Kasumi-1 (cell line): ENCODE measurements at places on chromosomes 6 and 20.

DNA sequence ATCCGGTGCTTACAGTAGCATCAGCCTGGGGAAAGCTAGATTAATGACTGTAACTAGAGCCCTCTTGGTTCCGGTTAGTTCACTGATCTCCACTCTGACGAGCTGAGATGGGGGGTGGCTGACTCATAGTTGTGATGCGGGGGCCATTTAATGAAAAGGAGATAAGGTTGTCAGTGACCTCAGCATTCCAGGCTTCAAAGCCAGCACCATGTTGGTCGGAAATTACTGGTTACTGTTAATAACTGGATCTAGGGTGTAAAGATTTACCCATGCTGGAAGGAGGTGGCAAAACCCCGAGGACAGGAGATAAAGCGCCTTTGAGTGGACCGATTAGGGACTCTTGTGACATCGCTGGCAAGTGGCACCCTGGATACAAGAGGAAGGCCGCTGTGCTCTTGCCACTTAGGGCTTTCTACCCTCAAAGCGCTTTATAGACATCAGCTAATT lies 21.1 kb downstream of the FOXC1 start:
- DNase-seq: no peak

GRCh38 chr20:63958964-63959698 lies 2.9 kb upstream of the UCKL1 start:
- no peak for DNase-seq

GRCh38 chr6:131197716-131198115 lies 62.4 kb downstream of the AKAP7 start:
- DNase-seq: no peak

DNA sequence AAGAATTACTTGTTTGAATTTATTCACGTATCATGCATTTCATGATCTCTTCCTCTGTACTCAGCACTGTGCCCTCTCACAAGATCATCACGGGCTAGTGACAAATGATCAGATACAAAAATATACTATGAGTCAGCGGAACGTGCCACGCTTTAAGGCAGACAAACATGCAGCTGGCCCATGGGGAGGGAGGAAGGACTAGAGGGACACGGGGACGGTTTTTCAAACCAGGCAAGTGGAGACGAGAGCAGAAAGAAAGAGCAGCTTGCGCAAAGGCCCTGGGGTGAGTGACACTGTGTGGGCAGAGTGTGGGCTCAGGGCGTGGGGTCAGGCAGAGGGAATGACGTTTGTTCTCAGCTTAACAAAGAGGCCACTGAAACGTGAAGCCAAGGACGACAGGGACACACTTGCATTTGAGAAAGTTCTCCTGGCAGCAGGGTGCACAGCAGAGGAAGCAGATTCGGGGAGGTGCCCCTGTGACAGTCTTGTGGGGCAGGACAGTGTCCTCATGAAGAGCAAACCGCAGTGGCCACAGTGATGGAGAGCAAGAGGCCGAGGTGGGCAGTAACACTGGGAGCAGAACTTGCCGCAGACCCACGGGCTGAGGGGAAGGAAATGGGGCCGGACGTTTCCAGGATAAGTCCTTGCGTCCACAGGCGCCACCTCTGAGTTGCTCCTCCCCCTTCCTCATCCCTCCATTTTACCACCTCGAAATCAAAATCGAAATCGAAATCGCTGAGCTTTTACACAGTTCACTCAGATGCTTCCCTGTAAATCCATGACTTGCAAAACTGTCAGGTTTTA lies 6.9 kb upstream of the RPS6KA2 start:
- DNase-seq: no peak

GRCh38 chr20:39873286-39873685 lies 815.8 kb downstream of the MAFB start:
- DNase-seq: no peak

- no peak for DNase-seq
Measured at GRCh38 chr6:159639721-159640120, 53.3 kb downstream of the SOD2 start.

GRCh38 chr20:59645271-59645670 lies 40.9 kb downstream of the PHACTR3 start:
- no peak for DNase-seq

DNA sequence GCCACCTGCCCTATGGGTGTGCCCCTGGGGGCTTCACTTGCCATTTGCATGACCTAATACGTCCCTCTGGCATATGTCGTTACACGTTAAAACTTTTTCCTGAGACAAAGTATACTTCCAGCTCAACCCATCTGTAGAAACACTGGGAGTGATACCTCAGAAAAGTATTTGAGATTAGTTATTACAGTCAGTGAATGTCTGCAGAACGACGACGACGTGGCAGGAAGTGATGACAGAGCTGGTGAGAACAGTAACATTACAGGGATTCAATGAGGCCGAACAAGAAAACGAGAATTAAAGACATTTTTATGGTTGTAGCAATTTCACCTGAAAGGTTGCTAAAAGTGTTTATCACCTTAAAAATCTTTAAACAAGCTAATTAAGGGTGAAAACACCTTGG lies 40.2 kb downstream of the SASH1 start:
- no peak for DNase-seq

DNA sequence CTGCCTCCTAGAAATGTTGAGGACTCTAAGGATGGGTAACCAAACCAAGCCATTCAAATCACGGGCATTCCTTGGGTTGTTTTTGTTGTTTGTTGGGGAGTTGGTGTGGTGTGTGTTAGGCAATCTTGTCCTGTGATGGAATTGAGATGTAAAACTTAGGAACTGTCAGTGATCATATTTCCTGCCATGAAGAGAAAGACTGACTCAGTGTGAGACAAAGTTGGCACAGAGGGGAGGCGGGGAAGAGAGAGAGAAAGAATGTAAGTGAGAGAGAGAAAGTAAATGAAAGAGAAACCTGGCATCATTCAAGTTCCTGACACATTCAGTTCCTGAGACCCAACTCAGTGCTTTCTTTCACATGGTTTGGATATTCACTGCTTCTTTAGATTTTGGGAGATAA lies 21.6 kb upstream of the FBXO30 start:
- DNase-seq: no peak

DNA sequence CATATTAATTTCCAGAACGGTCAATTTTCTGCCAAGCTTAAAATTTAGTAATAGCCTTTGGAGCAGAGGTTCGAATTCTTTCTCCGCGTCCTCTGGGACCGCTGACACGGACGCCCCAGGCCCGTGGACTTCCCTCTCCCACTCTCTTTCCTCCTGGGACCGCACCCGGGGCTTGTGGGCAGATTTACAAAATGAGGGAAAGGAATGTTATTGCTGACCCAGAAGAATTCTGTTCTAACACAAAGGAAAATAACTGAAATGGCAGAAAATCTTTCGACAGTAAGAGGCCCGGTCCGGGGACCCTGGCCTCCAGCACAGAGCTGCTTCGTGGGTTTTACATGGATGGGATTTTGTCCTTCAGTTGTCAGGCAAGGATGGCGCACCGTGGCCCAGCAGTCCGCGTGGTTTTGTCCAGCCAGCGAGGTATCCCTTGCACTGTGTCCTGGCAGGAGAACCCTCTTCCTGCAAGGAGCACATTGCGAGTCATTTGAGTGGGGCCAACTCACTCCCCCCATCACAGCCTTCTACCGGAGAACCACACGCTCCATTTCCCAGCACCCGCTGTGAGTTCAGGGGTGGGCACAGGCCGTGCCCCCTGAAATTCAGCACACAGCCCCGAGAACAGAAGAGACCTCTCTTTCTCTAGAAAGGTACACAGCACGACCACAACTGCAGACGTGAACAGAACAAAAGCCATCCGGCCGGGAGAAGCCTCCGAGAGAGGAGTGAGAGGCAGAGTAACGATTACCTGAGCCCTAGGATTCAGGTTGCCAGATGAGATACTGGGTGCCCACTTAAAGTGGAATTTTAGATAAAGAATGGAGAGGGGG lies 106.0 kb upstream of the AFDN start:
- no peak for DNase-seq

- no peak for DNase-seq
Measured at GRCh38 chr6:53432318-53433161, 83.8 kb upstream of the ELOVL5 start.

GRCh38 chr6:154766288-154766687 lies 33.1 kb downstream of the SCAF8 start:
- DNase-seq: no peak

GRCh38 chr6:100393493-100393892 lies 71.2 kb downstream of the SIM1 start:
- DNase-seq: no peak

- DNase-seq: no peak
Measured at GRCh38 chr6:37636116-37636515, 61.6 kb downstream of the MDGA1 start.

DNA sequence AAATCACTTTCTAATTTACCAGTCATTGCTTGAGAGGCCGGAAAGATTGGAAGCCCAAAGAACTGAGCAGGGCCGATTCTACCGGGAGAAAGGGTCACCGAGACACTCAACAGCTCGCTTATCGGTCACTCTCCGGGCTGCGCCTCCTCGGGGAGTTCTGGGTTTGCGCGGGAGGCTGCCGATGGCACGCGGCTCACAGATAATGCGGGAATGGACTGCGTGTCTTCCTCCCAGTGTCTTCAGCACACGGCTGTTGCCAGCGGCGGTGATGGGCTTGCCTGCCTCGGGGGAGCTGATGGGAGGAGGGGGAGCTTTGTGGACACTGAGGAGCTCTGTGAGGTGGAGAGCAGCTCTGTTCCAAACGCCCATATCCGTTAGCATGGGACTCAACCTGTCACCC lies 314.6 kb downstream of the CDH4 start:
- DNase-seq: no peak

DNA sequence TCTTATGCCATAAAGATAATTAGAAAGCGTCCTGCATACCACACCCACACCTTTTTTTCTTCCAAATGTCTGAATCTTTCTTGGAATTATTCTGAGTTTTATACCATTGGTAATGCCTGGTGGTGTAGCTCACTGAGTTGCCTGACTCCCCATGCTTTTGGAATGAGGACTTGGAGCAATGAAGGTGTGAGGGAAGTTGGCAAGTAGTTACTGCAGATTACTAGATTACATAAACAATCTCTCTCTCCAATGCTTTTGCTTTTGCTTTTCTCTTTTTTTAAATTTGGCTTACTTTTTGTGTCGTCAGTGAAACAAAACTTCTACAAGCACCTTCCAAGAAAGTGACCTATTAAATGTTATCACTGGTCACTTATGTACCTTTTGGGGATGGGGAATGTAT lies 406.1 kb upstream of the SOX4 start:
- no peak for DNase-seq

- DNase-seq: peak; percentile 86
Measured at GRCh38 chr6:5260661-5261544, at the start of the genes FARS2 and LYRM4. TSS of gene FARS2 (plus strand) at chr6:5261513. TSS of gene LYRM4 (minus strand) at chr6:5260950. CDS start at chr6:5260733, 217 bp downstream.

- DNase-seq: no peak
Measured at GRCh38 chr6:53723331-53723730, 57.8 kb upstream of the KLHL31 start.

GRCh38 chr6:30970946-30971345 lies 12.6 kb upstream of the MUC21 start:
- DNase-seq: no peak
